ENCODE measurements at places on chromosomes 6 and 20.

GRCh38 chr20:36468149-36469000, 72.9 kb upstream of the MYL9 start:
- DNase-seq = no peak

GRCh38 chr20:31835977-31836852, 9.2 kb downstream of the FOXS1 start:
- peak; percentile 97 for DNase-seq

DNA sequence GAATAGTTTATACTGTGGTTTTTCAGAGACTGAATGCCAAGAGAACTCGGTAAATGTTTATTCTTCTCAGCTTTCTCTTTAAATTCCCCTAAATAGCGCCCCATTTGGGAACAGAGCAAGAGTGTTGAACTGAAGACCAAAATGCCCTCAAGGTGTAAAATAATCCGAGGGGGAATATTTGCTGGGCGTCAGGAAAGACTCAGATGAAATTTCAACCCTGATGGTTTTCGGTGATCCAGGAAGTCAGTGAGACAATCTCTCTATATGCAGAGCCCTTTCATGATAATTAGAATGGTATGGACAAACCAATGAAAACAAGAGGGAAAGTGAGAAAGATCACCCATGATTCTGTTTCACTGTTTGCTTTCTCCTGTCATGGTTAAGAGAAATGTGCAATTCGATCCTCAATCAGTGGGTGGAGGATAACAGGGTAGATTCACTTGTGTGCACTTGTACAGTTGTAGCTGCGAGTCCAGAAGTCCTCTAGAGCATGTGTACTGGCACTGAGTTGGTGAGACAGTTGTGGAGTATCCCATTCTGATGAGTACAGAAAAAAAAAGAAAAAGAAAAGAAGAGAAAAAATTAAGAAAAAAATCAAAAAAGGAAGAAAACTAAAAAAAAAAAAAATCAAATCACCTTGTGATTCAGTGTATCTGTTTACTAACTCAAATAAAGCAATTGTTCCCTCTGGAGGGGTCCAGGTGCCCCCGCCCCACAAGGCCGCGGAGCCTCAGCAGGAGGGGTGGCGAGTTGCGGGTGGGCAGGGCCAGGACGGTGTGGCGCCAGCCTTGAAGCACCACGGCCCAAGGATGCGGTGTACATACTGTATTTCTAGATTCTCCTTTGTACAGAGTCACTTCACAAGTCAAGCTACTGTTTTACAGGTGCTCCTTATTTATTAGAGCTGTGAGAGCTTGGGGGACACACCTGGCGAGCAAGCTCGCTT, 164.9 kb downstream of the SCML4 start:
- DNase-seq = peak; percentile 74

GRCh38 chr6:52634211-52634610, 36.7 kb upstream of the TMEM14A start:
- no peak for DNase-seq

DNA sequence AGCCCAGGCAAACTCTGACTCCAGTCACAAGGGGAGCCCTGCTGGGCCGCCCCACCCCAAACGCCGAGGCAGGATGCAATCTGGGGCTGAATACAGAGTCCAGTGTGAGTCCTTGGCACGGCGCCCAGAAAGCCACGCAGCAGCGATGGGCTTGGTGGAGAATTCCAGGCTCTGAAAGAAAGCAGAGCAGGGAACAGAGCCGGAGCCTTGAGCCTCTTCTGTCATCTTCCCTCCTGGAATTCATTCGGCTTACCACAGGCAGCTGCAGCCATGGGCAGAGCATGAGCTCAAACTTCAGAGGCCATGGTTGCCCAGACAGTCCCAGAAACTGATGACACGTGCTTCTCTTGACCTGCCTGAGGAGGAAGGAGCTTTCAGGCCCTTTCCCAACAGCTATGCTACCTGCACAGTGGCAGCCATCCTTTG, 441.1 kb upstream of the JARID2 start:
- DNase-seq = peak; percentile 77

Data from Daoy (cell line).